ENCODE measurements at places on chromosomes 4 and X.

DNA sequence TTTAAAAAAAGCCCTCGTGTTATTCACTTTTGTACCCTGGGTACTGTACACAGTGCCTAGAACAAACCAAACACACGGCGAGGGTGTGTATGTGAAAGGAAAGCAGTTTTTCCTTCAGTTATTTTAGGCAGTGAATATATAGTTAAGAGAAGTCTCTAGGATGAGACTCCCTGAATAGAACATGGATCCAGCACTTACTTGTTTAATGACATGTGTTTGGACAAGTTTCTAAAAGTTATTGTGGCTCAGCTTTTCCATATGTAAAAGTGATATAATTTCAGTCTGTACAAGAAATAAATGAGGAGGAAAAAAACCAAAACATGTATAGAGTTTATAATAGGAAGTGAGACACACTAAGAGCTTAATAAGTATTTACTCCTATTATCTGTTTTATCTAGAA, 273.2 kb downstream of the ADGRL3 start:
- no peak for DNase-seq

DNA sequence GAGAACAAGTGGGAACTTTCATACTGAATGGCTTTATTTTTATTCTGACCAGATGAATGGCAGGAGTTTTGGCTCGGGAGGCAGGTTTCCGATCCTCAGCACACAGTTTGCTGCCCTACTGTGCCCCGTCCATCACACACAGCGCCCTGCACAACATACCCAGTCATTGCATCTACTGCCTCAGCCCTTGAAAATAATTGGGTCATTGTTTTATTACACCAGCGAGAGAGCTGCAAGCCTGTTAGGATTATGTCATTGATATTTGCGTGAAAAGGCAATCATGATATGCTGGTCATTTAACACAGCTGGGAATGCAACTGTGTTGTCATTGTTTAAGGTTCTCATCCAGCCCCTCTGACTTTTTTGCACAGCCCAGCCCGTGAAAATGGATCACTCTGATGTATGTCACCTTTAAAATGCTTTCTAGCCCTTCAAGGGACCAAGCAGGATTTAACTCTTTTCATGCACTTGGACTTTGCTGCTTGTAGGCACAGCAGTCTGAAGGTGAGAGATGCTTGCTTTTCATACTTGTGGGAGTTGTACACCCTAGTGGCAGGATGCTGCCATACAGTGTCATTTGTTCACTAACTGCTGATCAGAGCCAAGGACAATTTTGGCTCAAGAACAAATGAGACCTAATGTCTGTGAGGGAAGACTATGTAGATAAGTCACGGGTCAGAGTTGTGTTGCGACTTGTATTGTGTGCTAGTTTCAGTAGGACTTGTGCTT, 62.3 kb downstream of the RTL9 start:
- DNase-seq = no peak

DNA sequence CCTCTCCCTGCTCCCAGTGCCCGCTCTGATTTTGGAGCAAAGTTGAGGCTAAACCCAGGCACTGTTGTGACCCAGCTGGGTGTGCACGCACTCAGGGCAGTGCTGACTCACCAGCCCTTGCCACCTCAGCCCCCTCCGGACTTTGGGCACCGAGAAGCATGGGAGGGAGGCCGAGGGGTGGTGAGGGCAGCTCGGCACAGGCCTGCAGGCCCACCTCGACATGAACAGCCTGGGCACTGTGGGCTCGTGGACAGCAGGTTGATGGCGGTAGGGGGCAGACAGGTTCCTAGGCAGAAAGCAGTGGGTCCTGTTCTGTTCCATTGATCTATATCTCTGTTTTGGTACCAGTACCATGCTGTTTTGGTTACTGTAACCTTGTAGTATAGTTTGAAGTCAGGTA, 30.9 kb downstream of the TIGD4 start:
- no peak for DNase-seq

- no peak for DNase-seq
Measured at GRCh38 chr4:169404960-169405359, 134.2 kb upstream of the SH3RF1 start.

- DNase-seq = no peak
Measured at GRCh38 chr4:170691168-170691567, 601.4 kb upstream of the AADAT start.

DNA sequence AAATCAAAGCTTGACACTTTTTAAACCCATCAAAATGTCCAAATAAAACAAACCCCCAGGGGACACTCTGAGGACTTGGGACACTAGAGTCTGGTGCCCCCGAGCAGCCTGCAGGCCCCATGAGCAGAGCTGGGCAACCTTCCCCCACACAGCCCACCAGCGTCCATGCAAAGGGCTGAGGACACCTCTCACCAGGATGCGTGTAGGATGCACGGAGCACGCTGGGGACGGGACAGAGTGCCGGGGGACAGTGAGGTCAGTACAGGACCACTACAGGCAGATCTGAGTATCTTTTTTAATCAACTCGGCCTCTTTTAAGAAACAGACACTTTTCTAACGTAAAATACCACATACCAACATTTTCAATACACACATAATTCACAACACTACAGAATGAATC, 6.9 kb downstream of the GAK start:
- no peak for DNase-seq

- no peak for DNase-seq
Measured at GRCh38 chrX:40174001-40174853, 76.5 kb upstream of the BCOR start.

Data from stimulated activated CD8-positive, alpha-beta memory T cell treated with anti-CD3 and anti-CD28 coated beads, Interleukin-4, amount 100 ng/mL, for 1 hour (primary cell).